ENCODE measurements at places on chromosomes 4 and X.

DNA sequence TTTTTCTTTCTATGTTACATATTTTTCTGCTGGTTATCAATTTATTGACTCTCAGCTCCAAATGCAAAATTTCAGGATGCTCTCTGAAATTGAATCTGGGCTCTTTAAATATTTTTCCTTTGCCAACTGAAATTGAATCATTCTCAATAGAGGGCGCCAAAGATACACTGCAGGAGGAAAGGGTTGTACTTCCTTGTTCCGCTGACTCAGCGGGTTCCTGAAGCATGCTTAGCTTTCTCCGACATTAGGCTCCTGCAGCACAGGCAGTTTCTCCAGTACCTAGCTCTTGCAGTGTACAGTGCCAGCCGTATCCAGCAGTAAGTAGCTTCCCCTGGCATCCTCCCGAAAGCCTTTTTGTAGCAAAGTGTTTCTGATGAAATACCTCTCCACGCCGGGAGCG is 28.8 kb upstream of the CFAP47 start:
- peak; percentile 33 for DNase-seq

- no peak for DNase-seq
Measured at GRCh38 chr4:143391895-143392294, 55.2 kb downstream of the GAB1 start.

GRCh38 chrX:133792198-133792953 is 193.0 kb downstream of the GPC3 start:
- peak; percentile 96 for DNase-seq

GRCh38 chr4:36651253-36651652 is 369.8 kb downstream of the DTHD1 start:
- no peak for DNase-seq
